ENCODE measurements at places on chromosomes 7 and 10.

DNA sequence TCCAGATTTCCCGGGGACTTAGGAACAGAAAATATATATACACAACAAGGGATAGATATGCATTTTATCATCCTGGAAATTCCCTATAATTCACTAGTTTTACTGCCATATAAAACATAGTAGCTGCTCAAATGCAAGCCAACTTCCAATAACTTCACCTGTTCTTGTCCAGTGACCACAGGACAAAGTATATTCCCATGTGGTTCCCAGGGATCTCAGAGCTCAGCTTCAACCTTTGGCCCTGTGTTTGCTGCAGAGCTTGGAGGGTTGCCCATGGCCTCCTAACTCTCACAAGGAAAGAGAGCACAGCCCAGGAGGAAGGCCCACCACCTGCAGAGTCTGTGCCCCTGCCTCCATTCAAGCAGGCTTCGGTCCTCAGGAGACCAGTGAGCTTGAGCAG is 4.5 kb upstream of the DRGX start:
- DNase-seq = no peak

- DNase-seq = no peak
Measured at GRCh38 chr10:23069019-23069815, 26.2 kb upstream of the MSRB2 start.

GRCh38 chr10:12742771-12743170 is 258.7 kb downstream of the CCDC3 start:
- DNase-seq = no peak

DNA sequence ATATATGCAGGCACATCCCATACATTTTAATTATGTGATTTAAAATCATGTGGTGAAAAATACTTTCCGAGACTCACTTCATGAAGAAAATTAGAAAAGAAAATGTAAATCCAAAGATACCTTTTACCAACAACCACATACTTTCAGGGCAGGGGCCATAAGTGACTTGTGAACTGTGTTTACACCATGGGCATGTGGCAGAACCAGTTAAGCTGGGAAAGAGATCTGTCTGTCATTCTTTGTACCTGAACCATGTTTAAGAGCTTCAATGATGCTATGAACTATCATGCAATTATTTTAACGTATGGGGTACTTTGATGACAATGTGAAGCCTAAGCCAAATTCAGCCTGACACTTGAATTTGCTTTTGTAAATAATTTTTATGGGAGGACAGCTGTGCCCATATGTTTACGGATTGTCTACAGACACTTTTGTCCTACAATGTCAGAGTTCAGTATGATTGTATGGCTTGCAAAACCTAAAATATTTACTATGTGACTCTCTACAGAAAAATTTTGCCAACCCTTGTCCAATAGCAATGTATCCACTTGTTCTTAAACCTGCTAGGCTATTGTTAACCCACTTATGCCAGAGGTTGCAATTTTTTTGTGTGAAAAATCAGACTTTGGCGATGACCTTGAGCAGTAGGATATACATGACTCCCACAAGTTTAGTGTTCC is 654.6 kb downstream of the TNS3 start:
- DNase-seq = no peak

DNA sequence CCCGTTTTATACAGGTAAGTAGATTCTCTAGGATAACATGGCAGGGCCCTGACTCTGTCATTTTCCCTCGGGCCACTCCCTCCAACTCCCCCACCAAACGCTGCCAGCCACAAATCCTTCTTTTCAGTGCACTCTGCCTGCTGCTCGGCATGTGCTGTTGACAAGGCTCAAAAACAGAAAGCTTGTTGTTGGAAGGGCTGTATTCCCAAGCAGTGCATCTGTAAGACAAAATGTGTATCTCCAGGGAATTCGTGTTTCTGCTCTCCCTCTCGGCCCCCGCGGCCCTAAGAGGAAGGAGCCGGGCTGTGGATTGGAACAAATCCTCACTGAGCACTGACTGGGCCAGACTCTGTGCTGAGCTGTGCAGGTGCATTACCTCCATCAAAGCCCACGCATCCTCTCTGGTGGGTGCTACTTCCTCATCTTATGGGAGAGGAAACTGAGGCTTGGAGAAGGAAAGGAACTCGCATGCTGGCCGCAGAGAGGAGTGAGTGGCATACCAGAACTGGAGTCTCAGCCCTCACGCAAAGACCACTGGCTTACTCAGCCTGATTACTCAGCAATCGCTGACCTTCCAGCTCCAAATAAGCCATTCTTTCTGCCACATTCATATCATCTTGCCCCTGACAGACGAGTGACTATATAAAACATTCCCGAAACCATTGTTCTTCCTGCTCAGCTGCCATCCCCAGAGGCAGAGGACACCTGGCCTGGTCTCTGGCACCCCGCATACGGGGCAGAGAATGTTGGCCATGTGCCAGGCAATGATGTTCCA is 33.5 kb upstream of the ENO4 start:
- DNase-seq = no peak

DNA sequence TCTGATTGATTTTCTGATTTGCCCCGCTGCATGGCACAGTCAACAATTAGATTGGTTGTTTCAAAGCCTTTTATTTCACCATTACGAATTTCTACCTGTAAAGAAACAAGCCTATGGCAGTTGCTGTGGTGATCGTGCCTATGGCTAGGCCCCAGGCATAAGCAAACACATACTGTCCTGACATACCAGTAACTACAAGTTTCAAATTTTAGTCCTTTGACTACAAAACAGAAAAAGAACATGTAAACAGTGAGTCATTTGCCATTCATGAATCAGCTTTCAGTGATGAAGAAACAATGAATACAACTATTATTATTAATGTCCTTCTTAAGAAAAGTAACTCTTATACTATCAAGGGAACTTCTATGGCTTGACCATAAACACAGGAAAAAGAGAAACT is 168.0 kb upstream of the LRRN3 start:
- DNase-seq = no peak

GRCh38 chr7:44982535-44982923 is 3.7 kb upstream of the MYO1G start:
- no peak for DNase-seq

DNA sequence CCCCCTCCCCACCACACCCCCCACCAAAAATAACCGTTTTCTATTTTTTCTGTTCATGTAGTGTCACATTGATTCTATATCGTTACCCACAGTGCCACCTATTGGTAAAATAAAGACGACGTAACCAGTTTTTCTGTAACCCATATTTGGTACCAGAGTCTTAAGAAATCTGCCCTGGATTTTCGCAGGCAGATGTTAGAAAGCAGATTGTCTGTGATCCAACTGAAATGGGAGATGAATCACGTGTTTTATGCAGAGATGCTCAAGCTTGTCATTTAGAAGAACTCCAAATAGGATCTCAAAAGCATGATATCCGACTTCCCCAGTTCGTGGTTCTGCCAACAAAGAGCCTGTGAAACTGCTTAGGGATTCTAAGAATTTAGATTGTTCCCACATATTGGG is 261.1 kb upstream of the CSTF2T start:
- no peak for DNase-seq

GRCh38 chr7:13466874-13467547 is 522.5 kb downstream of the ETV1 start:
- DNase-seq = no peak

- no peak for DNase-seq
Measured at GRCh38 chr10:82402906-82403401, 528.0 kb downstream of the NRG3 start.
